HepG2 (cell line): ENCODE measurements at places on chromosomes 2 and 18. TPM values are rescaled to one million over a fixed set of nuclear protein-coding genes. Genes with fewer than 3 reads are reported as not detected.

- H3K27ac ChIP-seq = no peak overlapping the region
- no peaks in the 10 kb centered on the region for H3K27me3 ChIP-seq
- H3K4me1 ChIP-seq = peaks cover 13% of the 10 kb centered on the region
Observed at GRCh38 chr2:72991980-72992733, 74.8 kb downstream of the EMX1 start.

- no peaks in the 10 kb centered on the region for H3K36me3 ChIP-seq
- no peak for DNase-seq
- H3K4me1 ChIP-seq = peaks cover 11% of the 10 kb centered on the region; the same call in 1 of the 2 replicates
- no peak overlapping the region for H3K27ac ChIP-seq
- no peaks in the 10 kb centered on the region for H3K27me3 ChIP-seq
- H3K4me3 ChIP-seq = no peak overlapping the region
Observed at GRCh38 chr2:189066037-189066436, 91.9 kb downstream of the COL3A1 start.

- H3K4me3 ChIP-seq = no peak overlapping the region
- no peak overlapping the region for H3K27ac ChIP-seq
- peaks cover 14% of the 10 kb centered on the region for H3K4me1 ChIP-seq
- DNase-seq = no peak
- 0 out of 3 replicates have a peak, but pooled peaks cover 2% of the 10 kb centered on the region for H3K27me3 ChIP-seq
- no peaks in the 10 kb centered on the region for H3K36me3 ChIP-seq
Observed at GRCh38 chr2:25332571-25332970, 9.2 kb downstream of the DNMT3A start.

DNA sequence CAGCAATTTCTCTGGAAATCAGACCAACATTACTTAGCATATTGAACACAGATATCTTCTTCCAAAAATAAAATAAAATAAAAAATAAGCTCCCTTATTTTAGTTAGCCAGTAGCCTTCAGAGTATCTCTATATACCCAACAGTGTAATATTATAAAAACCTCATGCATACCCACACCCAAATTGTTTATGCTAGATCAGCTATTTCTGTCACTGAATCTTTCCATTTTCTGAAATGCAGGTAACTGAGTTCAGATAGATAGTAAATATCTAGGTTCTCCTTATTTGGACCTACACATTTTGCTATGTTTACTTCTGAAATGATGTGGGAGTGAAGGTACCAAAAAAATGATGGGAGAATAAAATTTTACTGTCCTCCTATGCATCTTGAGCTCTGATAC, 39.9 kb downstream of the TTC21B start:
- peaks cover 69% of the 10 kb centered on the region for H3K36me3 ChIP-seq
- no peak overlapping the region for H3K27ac ChIP-seq
- H3K4me3 ChIP-seq = no peak overlapping the region
- no peak for DNase-seq
- H3K27me3 ChIP-seq = no peaks in the 10 kb centered on the region
- H3K4me1 ChIP-seq = no peaks in the 10 kb centered on the region

DNA sequence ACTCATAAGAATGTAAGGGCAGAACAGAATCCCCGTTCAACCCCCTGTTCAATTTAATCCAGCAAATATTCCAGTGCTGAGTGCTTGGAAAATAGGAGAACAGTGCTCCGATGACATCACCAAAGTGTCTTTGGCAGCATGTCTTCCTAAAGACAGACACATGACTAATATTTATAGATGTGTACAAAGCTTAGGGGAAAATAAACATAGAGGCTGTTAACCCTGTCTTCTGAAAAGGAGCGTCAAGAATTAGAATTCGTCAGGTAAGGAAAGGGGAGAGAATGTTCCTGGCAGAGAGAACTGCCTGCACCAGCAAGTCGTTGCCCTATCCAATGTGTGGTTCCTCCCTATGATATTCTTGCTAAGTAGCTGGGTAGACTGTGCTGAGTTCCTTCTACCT, 72.7 kb downstream of the PLB1 start:
- H3K27me3 ChIP-seq = no peaks in the 10 kb centered on the region; the same call in none of the 2 replicates
- H3K27ac ChIP-seq = no peak overlapping the region
- peaks cover 7% of the 10 kb centered on the region for H3K4me1 ChIP-seq
- no peak for DNase-seq

Gene IL36G
- not detected in 2 replicates for total RNA-seq

GRCh38 chr2:237694415-237695194, 67.2 kb downstream of the LRRFIP1 start:
- no peak overlapping the region for H3K27ac ChIP-seq
- DNase-seq = no peak
- H3K27me3 ChIP-seq = no peaks in the 10 kb centered on the region; the same call in 2 of the 3 replicates
- H3K4me1 ChIP-seq = peaks cover 61% of the 10 kb centered on the region
- no peaks in the 10 kb centered on the region for H3K36me3 ChIP-seq
- H3K4me3 ChIP-seq = peak overlapping the region; percentile 92; the same call in 1 of the 2 replicates

DNA sequence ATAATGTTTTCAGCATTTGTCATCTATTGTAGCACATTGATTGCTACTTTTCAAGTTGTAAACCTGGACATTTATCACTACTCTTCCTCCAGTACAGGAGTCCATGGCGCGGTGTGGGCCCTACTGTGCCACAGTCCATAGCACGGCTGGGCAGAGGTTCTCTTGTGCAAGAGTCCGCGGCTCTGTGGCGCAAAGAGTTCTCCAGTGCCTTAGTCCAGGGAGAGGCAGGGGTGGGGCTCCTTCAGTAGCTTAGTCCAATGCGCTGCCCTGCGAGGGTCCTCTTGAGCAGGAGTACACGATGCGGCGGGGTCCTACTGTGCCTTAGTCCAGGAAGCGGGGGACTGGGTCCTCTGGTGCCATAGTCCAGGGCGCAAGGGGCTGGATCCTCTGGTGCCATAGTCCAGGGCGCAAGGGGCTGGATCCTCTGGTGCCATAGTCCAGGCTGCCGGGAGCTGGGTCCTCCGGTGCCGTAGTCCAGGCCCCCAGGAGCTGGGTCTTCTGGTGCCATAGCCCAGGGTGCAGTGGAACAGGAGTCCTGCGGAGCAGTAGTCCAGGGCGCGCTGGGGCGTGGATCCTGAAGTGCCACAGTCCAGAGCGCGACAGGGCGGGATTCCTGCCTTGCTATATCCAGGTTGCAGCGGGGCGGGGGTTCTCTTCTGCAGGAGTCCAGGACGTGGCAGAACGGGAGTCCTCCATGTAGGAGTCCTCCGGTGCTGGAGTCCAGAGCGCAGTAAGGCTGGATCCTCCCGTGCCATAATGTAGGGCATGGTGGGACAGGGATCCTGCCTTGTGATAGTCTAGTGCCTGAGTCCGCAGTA, 129.3 kb downstream of the CCDC74A start:
- H3K36me3 ChIP-seq = no peaks in the 10 kb centered on the region
- H3K27me3 ChIP-seq = 0 out of 3 replicates have a peak, but pooled peaks cover 3% of the 10 kb centered on the region
- no peaks in the 10 kb centered on the region for H3K4me1 ChIP-seq
- DNase-seq = no peak

GRCh38 chr2:239927424-239927981, 97.6 kb downstream of the NDUFA10 start:
- no peak overlapping the region for H3K27ac ChIP-seq
- peaks cover 8% of the 10 kb centered on the region; the same call in 1 of the 2 replicates for H3K4me1 ChIP-seq
- H3K36me3 ChIP-seq = no peaks in the 10 kb centered on the region
- 0 out of 2 replicates have a peak overlapping the region, but pooled peaks have one; percentile 6 for H3K4me3 ChIP-seq
- DNase-seq = peak; percentile 75

GRCh38 chr2:10978090-10978670, 66.4 kb downstream of the KCNF1 start:
- peaks cover 70% of the 10 kb centered on the region; the same call in 2 of the 3 replicates for H3K27me3 ChIP-seq
- no peaks in the 10 kb centered on the region for H3K36me3 ChIP-seq
- H3K27ac ChIP-seq = no peak overlapping the region
- DNase-seq = no peak

- peaks cover 4% of the 10 kb centered on the region for H3K27me3 ChIP-seq
- H3K4me1 ChIP-seq = peaks cover 41% of the 10 kb centered on the region
- peak; percentile 62 for DNase-seq
- H3K4me3 ChIP-seq = no peak overlapping the region
- no peaks in the 10 kb centered on the region for H3K36me3 ChIP-seq
Observed at GRCh38 chr2:85273738-85274731, 53.8 kb downstream of the TGOLN2 start.

Gene UGT1A4
- not detected in 2 replicates for total RNA-seq

- DNase-seq = no peak
- H3K27ac ChIP-seq = no peak overlapping the region
- H3K27me3 ChIP-seq = no peaks in the 10 kb centered on the region
- no peak overlapping the region for H3K4me3 ChIP-seq
- H3K4me1 ChIP-seq = no peaks in the 10 kb centered on the region
Observed at GRCh38 chr2:25482341-25482740, 140.6 kb upstream of the DNMT3A start.

DNA sequence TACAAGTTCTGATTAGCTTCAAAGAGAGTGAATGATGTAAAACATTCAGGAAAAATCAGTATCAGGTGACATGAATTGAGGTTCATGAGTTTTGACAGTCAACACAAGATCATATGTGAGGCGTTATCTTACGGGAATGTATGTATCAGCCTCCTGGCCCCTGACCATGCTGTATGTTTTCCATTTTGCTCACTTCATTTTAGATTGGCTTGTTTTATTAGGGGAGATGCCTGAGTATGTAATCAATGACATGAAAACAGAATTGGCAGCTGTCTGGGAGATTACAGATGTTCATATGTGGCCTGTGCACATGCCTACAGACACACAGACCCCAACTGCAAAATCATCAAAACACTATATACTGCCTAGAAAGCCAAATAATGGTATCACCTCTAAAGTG, 168.5 kb upstream of the RND3 start:
- no peaks in the 10 kb centered on the region for H3K36me3 ChIP-seq
- H3K4me1 ChIP-seq = no peaks in the 10 kb centered on the region
- H3K27me3 ChIP-seq = no peaks in the 10 kb centered on the region

- no peaks in the 10 kb centered on the region for H3K36me3 ChIP-seq
- H3K27ac ChIP-seq = no peak overlapping the region
- H3K27me3 ChIP-seq = peaks cover 2% of the 10 kb centered on the region; the same call in 1 of the 2 replicates
- no peak overlapping the region for H3K4me3 ChIP-seq
Observed at GRCh38 chr2:74735009-74735408, 81.0 kb downstream of the SEMA4F start.

- H3K36me3 ChIP-seq = no peaks in the 10 kb centered on the region
- no peak for DNase-seq
- H3K4me1 ChIP-seq = no peaks in the 10 kb centered on the region
- no peak overlapping the region for H3K27ac ChIP-seq
- no peaks in the 10 kb centered on the region for H3K27me3 ChIP-seq
Observed at GRCh38 chr2:139643139-139643538, 862.9 kb upstream of the NXPH2 start.

Gene C2orf81
- total RNA-seq = 0.13 and 0.15 TPM in 2 replicates

Gene NTSR2
- total RNA-seq = not detected in 2 replicates
